ENCODE measurements at places on chromosomes 6 and 20.

DNA sequence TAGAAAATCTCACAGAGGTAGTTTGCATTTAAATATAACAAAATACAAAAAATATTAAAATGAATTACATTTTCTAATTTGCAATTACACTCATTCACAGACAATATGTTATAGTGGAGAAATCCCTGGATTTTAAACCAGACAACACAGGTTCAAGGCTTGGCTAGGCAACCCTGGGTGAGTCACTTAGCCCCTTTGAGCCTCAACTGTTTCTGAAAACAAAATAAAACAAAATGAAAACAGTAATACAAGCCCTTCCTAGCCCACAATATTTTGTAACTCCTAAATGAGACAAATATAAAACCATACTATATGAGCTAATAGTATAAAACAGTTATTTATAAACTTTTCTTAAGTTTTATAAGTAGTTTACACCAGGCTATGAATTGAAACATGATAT lies 41.0 kb downstream of the UQCC1 start:
- no peak for DNase-seq

DNA sequence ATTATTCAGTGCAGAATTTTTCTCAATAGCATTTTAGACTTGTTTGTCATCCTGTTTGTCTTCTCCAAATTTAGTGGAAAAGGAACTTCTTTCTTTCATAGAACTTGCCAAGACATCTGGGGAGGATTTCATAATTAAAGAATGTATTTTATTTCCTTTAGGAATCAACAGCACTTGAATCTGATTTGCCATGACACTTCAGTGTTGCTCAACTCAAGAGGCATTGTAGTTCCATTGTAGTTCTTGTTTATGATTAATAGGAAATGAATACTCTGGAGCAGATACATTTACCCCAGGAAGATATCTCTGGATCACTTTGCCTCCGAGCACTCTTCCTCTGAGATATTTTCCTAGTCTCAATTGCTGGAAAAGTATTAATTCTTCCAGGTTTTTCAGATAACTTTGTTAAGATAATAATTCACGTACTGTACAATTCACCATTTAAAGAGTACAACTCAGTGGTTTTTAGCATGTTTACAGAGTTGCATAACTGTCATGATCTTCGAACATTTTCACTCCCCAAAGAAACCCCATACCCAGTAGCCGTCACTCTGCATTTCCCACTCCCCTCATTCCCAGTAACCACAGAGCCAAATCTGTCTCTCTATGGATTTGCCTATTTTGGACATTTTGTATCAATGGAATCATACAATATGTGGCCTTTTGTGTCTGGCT lies 29.7 kb downstream of the AKAP12 start:
- DNase-seq: no peak

DNA sequence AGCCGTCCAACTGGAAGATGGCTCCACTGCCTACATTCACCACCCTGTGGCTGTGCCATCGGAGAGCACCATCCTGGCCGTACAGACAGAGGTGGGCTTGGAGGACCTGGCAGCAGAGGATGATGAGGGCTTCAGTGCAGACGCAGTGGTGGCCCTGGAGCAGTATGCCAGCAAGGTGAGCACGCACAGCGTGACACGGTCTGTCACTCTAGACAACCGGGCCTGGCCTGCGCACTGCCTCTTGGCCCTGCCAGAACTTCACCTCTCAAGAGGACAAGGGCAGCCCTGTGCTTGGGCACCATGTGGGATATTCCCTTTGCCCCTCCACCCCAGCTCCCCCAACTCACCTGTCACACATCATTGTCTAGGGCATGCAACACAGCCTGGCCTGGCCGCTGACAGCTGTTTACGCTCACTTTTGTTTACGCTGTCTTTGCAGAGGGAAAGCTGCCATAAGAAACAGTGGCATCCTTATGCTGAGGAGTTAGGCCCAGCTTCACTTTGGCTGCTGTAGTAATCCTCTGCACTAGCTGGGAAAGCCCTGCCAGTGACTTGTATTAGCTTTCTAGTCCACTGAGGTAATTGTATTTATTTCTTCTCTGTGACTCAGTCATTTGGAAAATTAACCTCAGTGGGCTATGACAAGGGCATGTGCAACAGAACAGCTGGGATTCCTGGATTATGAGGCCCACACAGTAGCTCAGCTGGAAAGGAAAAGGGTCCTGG lies 9.8 kb upstream of the DEF6 start:
- DNase-seq: no peak

DNA sequence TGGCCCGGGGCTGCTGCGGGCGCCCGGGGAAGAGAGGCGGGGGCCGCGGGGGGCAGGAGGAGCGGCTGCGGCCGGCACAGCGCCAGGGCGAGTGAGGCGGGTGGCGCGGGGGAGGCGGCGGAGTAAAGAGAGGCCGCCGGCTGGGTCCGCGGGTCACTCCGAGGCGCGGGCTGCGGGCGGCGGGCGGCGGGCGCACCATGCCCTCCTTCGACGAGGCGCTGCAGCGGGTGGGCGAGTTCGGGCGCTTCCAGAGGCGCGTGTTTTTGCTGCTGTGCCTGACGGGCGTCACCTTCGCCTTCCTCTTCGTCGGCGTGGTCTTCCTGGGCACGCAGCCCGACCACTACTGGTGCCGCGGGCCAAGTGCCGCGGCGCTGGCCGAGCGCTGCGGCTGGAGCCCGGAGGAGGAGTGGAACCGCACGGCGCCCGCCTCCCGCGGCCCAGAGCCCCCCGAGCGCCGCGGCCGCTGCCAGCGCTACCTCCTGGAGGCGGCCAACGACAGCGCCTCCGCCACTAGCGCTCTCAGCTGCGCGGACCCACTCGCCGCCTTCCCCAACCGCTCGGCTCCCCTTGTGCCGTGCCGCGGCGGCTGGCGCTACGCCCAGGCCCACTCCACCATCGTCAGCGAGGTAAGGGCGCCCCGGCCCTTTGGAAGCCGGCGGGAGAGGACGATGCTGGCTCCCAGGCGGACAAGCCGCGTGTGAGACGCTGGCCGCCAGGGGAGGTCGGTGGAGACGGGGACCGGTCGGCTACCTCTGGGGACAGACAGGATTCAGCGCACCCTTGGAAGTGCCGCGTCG lies at the start of gene SLC22A3:
Gene SLC22A3, plus strand, starts transcription at position 156 of the 797 bp plus-strand sequence. Its CDS starts 42 bp downstream, at position 198.
- DNase-seq: no peak

GRCh38 chr20:32467506-32468312 lies 109.6 kb downstream of the ASXL1 start:
- no peak for DNase-seq

DNA sequence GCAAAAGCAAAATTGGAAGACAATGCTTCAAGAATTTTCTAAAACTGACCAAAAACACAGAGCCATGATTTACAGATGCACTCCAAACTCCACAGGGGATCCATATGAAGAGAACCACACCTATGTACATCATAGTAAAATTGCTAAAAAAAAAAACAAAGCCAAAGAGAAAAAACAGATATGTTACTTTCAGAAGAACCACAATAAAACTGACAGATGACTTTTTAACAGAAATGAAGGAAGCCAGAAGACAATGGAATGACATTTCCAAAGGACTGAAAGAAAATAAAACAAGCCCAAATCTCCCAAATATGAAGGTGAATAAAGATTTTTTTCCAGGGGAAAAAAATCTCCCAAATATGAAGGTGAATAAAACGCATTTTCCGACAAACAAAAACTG lies 17.5 kb downstream of the TRERF1 start:
- no peak for DNase-seq

DNA sequence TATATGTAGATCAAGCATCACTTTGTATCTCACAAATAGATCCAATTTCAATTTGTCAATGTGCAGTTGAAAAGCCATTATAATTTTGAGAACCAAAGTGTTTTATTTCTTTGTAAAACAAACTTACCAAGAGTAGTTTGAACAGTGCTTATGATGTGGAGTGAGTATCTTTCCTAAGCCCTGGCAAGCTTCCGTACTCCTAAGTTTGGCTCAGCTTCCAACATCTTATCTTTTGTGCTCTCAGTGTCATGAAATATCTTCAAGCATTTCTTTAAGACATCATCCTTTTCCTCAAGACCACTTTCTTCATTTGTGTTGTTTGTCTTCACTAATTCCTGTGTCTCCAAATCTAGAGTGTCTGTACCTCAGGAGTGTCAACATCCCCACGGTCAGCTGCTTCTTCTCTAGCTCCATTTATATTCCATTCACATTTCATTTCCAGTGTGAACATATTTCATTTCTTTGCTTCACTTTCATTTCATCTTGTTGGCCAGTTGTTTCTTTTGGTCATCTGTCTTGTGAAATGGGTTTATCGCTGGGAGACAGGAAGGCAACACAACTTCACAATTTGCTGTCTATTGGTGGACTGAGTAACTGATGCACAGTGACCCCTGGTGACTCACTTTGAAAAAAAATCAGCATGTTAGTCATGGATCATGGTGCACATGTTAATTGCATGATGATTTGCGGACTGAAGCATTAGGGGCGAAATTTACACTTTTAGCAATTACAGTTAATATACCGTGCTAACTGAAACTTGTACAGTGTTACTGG lies 36.9 kb downstream of the SLC24A3 start:
- no peak for DNase-seq

- no peak for DNase-seq
These were observed 19.5 kb upstream of the MAP3K4 start for GRCh38 chr6:160972111-160972510.

DNA sequence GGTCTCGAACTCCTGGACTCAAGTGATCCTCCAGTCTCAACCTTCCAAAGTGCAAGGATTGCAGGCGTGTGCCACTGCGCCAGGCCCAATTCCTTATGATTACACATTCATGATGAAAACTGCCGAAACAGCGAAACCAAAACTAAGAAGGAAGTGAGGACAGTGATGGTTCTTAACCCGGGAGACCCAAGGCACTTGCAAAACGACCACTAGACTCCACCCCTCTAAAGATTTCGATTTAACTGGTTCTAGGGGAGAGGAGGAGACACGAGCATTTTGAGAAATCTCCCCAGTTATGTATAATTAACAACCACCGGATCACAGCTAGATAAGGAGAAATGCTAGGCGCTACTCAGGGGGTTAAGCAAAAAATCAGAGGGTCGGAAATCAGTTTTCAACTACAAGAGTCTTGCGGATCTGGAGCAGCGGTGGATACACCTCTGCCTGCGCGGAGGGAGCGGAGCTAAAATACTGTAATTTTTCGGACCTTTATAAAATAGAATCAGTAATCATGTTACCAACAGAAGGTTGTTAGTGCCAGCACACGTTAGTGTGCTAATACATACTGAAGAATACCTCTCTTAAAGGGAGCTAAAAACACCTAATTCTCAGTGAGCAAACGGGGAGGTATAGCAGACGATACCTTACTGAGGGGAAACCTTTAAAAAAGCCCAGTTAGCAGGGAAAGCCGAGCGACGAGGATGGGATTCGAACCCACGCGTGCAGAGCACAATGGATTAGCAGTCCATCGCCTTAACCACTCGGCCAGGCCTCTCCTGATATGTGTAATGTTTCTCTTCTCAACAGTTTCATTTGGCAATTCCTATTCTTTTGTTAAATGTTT lies 60.0 kb upstream of the BTN3A2 start:
- no peak for DNase-seq

DNA sequence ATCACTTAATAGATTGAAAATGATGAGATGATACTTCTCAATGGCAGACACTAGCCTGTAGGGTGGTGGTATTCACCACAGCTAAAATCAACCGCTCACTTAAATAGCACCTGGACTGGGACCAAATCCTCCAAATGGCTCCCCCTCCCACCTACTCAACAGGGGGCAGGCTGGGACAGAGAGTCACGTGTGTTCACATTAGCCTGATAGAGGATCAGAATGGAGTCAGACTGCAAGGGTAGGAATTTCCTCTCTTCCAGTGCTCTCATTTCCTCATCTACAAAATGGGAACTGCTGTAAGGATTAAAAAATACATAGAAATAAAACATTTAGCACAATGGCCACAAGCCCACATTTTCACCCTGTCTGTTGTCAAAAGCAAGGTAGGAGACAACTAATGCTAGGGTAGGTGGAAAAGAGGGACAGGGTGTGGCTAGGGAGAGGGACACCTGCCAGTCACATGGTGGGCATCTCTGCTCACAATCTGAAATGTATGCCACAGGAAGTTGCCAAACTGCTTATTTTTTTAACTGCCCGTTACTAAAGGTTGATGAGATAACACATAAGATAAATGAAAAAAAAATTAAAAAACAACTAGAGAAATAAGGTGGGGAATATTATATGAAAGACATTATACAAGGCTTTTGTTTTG lies 55.3 kb downstream of the BACH2 start:
- no peak for DNase-seq

DNA sequence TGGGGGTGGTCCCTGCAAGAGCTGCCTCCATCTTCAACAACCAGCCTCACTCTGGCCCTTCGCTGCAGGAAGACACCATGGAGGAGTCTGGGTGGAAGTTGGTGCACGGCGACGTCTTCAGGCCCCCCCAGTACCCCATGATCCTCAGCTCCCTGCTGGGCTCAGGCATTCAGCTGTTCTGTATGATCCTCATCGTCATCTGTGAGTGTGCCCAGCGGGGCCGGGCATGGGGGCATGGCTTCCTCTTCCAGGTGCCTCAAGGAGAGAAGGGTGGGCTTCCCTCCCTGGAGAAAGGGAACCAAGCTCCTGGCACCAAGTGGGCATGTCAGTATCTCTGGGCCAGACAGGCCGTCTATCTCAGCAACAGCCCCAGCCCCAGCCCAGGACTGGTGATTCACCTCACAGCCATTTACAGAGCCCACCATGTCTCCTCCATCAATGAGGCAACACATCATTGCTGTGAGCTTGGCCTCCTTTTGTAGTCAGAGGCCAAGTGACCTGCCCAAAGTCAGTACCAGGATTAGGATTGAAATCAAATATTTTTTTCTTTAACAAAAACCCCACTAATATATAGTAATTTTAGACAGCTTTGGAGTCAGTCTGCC lies 40.2 kb downstream of the TM9SF4 start:
- no peak for DNase-seq

DNA sequence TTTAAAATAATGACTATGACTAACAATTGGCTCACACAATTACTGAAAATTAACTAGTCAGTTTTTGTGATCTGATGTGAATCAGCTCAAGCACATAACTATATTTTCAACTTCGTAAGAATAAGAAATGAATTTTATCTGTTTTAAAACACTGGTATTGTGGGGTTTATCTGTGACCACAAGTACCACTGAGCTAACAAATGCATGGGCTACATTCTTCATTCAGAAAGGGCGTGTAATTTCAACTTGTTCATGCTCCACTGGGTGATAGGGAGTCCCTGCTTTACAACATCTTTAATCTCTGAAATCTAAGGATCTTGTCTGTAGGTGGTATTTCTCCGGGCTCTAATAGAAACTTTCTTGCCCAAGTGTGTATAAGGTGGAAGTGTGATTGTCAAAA lies 1311.5 kb upstream of the GJE1 start:
- no peak for DNase-seq

DNA sequence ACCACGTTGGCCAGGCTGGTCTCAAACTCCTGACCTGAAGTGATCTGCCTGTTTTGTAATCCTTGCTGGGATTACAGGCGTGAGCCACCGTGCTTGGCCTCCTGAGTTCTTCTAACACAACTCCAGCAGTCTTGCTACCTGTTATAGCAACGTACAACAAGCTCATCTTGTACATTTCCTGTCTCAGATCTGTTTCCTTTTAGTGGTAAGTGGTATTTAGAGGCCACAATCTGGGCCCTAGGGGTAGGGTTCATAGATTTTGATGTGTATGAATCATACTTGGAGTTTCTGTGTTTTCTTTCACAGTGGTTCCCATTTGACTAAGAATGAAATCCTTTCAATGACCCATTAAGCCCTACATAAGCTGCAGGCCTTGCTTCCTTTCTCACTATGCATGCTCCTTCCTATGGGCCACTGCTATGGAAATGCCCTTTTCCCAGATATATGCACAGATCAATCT lies 27.1 kb upstream of the SYNCRIP start:
- no peak for DNase-seq

Measured in stimulated activated CD8-positive, alpha-beta memory T cell treated with anti-CD3 and anti-CD28 coated beads, Interleukin-2, amount 100 ng/mL, for 48 hours (primary cell).